ENCODE measurements at places on chromosomes 4 and X.
A peak's percentile ranks its signal among the peaks of the same experiment; 100 is the strongest.

GRCh38 chrX:115400960-115401359, 111.4 kb downstream of the LUZP4 start:
- DNase-seq = no peak

DNA sequence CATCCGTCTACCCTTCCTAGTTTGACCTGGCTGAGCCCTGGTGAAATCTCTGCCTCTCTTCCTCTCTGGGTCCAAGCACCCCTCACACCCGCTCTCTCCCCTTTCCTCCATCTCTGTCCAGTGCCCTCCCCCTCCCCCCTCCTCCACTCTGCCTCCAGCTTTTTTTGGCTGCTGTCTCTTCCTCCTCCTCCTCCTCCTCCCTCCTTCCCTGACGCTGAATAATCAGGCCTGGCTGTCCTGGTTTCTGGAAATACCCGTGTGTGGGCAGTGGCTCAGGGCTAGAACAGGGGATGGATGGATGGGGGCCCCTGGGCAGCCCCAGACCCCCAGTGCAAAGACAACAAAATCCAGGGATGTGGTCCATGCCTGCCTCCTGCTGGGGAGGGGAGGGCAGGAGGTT, 4.7 kb upstream of the SYP start:
- DNase-seq = no peak

DNA sequence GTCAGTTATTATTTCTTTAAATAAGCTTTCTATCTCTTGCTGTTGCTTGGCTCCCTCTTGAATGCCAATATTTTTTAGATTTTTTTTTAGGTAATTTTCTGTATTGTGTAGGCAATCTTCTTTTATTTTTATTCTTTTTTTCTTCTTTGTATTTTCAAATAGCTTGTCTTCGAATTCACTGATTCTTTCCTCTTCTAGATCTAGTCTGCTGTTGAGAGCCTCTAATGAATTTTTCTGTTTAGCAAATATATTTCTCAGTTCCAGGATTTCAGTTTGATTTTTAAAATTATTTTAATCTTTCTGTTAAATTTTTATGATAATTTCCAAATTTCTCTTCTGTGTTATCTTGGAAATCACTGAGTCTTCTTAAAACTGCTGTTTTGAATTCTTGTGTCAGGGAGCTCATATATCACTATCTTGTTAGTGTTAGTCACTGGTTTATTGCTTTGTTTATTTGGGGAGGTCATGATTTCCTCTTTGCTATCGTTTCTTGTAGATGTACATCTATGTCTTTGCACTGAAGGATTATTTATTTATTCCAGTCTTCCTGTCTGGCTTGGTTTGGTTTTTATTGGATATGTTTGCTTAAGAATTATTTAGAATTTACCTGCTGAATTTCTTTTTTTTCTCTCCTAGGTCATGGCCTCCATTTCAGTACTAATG, 39.9 kb upstream of the GPRIN3 start:
- no peak for DNase-seq

GRCh38 chr4:84031401-84031800, 467.7 kb downstream of the NKX6-1 start:
- no peak for DNase-seq

DNA sequence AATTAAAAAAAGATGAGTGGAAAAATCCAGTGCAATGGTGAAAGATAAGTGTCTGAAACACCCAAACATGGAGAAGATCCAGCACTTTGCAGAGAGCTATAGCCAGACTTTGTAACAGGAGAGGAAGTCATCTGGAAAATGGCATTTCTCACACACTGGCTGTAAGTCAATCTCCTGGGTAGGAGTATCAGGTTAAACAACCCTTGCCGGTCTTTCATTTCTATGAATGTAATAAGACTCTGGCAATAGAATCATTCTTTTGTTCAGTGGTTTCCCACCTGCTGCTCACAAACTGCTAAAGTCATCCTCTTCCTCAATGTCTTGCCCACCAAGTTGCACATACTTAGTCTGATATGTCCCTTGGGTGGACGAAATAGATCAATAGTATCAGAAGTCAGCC, 94.0 kb upstream of the ATP8A1 start:
- DNase-seq = no peak

DNA sequence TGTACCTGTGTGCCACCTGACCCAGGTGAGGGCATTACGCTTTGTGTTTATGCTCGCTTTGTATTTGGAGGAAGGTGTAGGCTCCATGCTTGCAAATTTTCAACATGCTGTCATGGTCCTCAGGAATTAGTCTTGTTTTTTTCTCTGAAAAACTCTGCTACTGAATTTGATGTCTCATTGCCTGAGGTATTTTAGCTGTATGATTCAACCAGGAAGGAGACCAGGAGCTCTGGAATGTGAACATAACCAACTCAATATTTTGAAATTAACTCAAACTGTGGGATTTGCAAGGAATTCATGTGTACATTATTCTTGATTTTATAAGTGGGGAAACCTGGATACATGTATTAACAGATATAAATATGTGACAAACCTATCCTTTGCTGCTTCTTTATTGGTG, 134.1 kb downstream of the SLC4A4 start:
- DNase-seq = no peak

- DNase-seq = no peak
Measured at GRCh38 chr4:146269228-146269653, 54.9 kb downstream of the REELD1 start.

DNA sequence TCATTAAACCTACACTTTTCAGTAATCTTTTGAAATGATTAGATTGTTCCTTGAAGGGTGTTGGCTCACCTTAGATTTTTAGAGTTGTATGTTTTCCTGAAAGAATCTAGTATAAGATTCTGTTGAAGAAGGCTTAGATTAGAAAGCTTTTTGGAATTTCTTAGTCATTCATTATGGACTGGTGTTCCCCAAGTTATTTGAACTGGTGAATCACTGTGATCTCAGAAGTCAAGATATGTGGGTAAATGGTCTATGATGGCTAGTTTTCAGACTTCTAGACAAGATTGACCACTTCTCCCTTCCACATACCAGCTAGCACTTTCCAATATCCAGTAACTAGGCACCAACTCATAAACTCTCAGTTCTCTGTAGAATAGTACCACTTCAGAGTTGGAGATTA, 138.1 kb downstream of the KDM6A start:
- peak; percentile 23 for DNase-seq

- no peak for DNase-seq
Measured at GRCh38 chrX:139920316-139920715, 12.5 kb downstream of the ATP11C start.

GRCh38 chr4:189305500-189305899, 635.2 kb upstream of the FRG1 start:
- DNase-seq = no peak

DNA sequence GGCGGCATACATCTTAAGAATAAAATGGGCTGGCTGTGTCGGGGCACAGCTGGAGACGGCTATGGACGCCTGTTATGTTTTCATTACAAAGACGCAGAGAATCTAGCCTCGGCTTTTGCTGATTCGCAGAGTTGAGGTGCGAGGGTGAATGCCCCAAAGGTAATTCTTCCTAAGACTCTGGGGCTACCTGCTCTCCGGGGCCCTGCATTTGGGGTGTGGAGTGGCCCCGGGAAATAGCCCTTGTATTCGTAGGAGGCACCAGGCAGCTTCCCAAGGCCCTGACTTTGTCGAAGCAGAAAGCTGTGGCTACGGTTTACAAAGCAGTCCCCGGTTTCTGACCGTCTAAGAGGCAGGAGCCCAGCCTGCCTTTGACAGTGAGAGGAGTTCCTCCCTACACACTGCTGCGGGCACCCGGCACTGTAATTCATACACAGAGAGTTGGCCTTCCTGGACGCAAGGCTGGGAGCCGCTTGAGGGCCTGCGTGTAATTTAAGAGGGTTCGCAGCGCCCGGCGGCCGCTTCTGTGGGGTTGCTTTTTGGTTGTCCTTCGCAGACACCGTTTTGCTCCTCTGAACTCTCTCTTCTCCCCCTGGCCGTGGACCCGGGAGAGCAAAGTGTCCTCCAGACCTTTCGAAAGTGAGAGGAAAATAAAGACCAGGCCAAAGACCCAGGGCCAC, 1.9 kb downstream of the SHOX start:
- no peak for DNase-seq

- no peak for DNase-seq
Measured at GRCh38 chr4:653080-653821, 20.8 kb downstream of the ATP5ME start.

DNA sequence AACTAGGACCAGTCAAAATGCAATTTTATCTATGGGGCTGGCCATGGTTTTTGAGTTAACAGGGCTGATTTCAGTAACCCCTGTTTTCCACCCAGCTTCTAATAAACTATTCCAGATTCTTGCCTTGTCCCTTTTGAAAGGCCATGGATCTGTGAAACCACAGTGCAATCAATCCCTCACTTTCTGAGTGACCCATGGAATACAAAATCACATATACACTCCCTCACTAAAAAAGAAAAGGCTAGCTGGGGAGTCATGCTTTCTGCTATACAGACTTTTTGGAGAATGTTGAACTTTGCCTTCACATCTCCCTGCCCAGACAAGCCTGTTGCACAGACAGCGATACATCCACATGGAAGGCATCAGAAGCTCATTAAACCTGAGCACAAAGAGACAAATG, 47.9 kb downstream of the MAD2L1 start:
- DNase-seq = no peak

GRCh38 chr4:1856071-1856942, at the start of gene LETM1:
TSS of gene LETM1 (minus strand) at chr4:1856156. CDS start at chr4:1855950, 206 bp downstream.
- DNase-seq = peak; percentile 98

DNA sequence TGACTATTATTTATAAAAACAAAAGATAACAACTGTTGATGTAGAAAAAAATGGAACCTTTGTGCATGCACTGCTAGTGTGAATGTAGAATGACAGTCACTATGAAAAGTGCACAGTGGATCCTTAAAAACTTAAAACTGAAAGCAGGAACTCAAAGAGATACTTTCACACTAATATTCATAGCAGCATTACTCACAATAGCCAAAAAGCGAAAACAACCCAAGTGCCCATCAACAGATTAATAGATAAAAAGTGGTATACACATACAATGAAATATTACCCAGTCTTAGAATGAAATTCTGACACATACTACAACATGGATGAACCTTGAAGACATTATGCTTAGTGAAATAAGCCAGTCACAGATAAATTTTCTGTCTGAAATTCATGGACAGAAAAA, 23.8 kb downstream of the CENPC start:
- DNase-seq = no peak

- no peak for DNase-seq
Measured at GRCh38 chr4:41525129-41525528, 12.8 kb upstream of the LIMCH1 start.
